ENCODE measurements at places on chromosomes 13 and 19. TPM values are rescaled to one million over a fixed set of nuclear protein-coding genes. Genes with fewer than 3 reads are reported as not detected.

DNA sequence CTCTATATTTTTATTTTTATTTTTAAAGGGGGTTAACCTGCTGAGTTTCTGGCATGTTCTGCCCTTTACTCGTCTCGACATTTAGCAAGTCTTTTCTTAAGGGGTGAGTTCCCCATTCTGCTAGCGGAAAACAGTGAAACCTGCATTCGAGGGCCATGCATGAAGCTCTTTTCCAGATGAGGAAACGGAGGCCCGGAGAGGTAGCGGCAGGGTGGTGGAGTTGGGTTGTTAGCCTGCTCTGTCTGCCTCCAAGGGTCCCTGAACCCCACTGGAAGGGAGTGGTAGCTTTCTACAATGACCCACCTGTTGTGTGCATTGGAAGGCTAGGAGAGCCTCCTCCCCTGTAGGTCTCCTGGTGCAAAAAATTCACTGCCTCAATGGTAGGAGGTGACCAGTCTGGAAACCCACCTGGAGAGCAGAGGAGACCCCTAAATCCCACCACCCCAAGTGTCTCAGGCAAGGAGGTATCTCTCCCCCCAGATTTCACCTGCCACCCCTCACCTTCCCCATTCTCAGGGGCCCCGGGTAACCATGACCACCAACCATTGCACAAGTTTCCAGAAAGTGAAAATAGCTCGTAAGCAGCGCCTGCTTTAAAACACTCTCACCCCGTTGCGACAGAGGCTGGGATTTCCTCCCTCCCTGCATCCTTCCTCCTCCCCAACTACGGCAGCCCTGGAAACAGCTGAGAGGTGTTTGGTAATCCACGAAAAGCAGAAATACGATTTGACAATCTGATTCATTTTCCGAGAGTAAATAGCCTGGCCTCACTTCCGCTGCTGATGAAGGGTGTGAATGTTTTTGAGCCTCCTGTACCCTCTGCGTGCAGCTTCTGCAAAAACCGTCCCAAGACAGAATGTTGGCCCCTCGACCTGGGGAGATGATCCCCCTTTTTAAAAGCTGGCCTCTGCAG, 3.5 kb downstream of the KLF2 start:
- peak; percentile 67 for DNase-seq

DNA sequence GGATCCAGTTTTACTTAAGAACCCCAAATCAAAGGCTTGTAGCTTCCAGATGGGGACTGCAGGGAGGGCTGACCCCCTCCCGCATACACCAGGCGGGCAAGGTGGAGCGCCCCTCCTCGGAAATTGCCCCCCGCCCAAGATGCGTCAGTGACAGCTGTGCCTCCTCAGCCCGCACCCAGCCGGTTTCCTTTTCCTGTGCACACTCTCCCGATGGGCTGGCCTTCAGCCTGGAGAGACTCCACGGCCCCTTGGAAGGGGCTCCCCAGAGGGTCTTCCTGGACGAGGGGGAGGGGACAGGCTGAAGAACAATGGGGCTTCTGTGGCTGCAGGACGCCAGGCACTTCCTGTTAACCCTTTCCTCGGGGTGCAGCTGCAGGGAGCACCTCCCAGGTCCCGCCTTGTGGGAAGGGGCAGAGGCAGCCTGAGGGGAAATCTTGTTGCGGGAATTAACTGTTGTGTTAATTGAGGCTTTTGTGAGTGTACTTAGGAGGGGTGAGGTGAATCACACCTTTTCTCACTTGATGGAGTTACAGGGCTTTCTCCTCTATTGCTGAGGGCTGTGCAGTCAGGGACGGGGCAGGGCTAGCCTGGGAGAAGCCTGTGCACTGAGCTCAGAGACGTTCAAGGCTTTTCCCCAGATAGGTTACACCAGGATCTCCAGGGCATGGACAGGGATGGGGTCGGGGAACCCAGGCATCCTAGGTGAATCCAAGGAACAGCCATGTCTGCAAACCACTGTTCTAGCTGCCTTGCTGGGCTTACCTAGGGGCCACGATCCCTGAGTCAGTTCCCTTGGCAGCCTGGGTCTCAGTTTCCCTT, 14.3 kb downstream of the IER2 start:
- peak; percentile 52 for DNase-seq

DNA sequence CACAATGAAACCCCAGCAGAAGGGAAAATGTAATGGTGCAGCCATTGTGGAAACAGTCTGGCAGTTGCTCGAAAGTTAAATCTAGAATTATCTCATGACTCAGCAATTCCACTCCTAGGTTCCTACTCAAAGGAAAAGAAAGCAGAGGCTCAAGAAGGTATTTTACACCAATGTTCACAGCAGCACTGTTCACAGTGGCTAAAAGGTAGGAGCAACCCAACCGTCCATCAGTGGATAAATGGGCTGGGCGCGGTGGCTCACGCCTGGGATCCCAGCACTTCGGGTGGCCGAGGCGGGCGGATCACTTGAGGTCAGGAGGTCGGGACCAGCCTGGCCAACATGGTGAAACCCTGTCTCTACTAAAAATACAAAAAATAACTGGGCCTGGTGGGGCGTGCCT, 25.9 kb downstream of the ZFR2 start:
- no peak for DNase-seq

METTL21C gene
- polyA plus RNA-seq, result not detected

DNA sequence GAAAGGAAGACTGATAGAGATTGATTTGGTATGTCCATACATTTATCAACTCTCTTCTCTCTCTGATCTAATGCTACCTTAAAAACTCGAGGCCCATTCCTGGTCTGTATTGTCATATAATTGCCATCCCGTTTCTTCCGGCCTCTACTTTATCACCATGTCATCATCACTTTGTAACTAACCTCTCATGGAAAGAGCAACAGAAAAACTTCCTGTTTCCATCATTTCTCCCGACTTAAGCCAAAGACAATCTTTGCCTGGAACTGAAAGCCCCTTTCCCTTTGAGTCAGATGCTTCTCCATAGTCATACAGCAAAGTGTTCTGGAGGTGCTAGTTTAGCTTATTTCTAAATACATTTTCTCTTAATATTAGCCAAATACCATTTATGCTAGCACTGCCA, 2.8 kb upstream of the STOML3 start:
- DNase-seq, result no peak

- no peak for DNase-seq
Measured at GRCh38 chr19:10870501-10870954, 825 bp upstream of the CARM1 start.

C19orf53 gene
- polyA plus RNA-seq, result 238 TPM

- DNase-seq, result no peak
Measured at GRCh38 chr19:50290775-50291174, 38.4 kb downstream of the KCNC3 start.

DNA sequence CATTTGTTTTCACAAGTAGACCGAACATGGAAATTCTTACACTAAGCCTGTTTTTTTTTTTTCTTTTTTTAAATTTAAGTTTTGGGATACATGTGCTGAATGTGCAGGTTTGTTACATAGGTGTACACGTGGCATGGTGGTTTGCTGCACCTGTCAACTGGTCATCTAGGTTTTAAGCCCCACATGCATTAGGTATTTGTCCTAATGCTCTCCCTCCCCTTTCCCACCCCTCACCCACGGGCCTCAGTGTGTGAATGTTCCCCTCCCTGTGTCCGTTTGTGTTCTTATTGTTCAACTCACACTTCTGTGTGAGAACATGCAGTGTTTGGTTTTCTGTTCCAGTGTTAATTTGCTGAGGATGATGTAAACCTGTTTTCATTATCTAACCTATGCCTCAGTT, 2.6 kb downstream of the NLRP4 start:
- DNase-seq, result no peak

DNA sequence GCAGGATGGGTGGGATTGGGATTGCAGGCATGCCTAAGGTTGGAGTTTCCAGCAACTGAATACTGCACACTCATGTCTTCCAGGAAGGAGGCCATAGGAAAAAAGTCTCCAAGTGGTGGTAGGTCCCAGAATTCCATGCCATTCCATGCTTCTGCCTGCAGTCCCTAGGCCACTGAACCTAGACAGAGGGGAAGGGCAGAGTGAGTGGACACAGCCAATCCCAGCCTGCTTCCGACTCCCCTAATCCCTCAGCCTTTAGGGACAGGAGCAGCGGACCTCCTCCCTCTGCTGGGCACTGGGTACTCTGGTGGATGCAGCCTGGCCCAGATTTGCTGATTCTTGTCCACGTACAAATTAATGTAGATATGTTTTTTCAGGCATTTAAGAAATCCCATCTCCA, 17.0 kb downstream of the VSTM2B start:
- no peak for DNase-seq
